Activated T-helper 1 cell treated with anti-CD3 and anti-CD28 coated beads, Interleukin-2, amount 50 U/mL, for 16 hours (primary cell): ENCODE measurements at places on chromosomes 4 and X.

GRCh38 chr4:82053396-82053795 is 320.4 kb downstream of the HNRNPD start:
- no peak for DNase-seq

DNA sequence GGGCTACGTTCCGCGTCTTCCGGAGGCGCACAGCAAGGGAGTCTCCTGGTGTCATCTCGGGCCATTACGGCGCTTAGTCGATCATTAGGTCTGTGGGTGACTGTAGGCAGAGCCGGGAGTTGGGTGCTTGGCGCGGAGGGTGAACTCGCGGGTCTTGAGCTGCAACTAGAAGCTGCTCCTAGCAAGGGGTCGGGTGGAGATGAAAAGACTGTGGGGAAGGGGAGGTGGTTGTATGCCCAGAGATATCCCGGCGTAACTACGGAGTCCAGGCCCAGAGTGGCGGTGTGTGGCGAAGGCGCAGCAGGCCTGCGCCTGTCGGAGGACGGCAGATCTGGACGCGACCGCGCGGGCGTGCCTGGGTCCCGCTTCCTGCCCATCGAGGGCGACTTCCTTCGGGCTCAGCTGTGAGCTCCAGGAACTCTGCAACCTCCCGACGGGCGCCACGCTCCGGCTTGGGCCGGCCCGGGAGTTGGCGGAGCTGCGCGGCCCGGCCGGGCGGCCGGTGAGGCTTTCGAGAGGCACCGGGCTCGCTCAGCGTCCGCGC is 2.7 kb upstream of the NKX3-2 start:
- no peak for DNase-seq

DNA sequence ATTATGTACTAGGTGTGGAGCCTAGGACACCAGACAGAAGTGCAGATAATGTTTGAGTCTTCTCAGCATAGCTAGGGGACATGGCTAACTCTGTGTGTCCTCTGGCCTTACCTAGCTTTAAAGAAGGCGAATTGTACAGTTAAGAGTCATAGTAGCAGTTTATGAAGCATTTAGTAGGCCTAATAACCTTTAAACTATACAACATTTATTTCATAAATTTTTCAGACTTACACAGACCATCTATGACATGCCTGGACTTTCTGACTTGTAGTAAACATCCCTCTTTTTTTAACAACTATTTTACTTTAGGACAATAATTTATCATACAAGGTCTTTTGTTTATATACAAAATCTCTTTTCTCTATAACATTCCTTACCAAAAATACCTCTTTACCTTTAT is 37.4 kb downstream of the ETNPPL start:
- DNase-seq: no peak

- no peak for DNase-seq
Measured at GRCh38 chr4:141356321-141356962, 135.7 kb downstream of the ZNF330 start.

DNA sequence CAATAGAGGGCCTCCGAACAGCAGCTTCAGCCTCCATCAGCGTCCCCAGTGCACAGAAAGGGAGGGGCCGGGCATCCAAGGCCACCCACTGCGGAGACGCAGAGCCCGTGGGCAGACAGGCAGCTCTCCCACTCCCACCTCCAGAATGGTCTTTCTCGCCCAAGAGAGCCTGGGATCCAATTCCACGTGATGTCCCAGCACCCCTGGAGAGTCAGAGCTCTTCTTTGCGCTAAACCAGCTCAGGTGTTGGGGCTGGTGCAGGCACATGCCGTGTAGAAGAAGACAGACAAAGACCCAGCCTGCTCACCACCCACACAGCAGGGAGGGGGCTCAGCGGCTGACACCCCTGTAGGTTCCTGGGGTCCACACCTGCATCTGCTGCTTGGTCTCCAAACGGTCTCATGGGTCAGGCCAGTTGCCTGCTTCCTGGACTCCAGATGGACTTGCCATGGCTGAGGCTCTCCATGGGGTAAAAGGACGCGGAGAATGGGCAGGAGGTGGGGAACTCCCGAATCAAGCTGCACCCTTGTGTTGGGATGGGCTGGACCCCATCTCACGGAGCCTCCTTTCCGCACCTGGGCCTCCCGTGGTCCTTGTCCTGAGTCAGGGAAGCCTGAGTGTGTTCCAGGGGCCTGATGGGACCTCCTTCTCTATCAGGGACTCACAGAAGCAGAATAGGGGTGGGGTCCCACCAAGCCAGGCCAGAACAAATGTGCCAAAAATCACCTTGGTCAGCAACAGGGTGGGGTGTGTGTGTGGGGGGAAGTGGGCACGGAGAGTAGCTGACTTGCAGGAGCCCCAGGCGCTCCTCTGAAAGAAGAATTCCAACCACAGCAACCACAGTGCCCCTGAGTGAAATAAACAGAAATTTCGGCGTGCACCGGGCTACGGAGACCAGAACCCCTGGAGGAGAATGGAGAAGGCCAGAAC is 11.6 kb upstream of the ASMTL start:
- DNase-seq: no peak

DNA sequence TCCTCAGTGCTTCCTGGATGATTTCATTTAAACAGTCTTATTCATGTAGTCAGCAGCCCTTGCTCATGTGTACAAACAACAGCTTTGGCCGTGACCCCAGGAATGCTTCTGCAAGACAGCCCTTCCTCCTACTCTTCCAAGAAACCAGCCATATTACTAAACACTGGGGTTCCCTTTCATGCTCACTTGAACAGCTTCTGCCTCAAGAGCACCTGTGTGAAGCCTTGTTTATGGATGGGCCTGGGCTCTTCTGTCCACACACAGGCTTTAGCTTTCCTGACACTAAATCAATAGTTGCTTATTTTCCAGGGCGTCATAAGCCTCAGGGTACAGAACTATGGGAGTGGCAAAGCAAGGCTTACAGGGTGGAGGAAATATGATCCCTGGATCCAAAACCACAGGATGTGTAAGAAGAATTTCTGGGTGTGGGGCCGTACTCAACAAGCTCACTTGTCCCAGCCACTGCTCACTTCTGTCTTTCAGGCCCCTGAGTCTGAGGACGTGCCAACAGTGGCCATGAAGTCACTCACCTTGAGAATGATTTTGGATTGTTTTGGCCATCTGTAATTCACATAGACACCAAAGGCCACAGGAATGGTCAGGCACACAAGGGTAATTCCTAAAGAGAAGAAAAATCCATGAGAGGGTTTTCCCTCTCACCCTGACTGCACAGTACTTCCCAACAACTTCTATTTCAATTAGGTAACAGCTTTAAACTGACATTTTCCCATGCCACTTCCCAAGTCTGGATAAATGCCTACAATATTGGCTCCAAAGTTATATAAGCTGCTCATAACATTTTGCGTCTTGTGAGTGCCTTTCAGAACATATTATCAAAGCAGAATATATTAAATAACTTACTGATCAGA is 17.7 kb downstream of the SLC10A6 start:
- DNase-seq: no peak

DNA sequence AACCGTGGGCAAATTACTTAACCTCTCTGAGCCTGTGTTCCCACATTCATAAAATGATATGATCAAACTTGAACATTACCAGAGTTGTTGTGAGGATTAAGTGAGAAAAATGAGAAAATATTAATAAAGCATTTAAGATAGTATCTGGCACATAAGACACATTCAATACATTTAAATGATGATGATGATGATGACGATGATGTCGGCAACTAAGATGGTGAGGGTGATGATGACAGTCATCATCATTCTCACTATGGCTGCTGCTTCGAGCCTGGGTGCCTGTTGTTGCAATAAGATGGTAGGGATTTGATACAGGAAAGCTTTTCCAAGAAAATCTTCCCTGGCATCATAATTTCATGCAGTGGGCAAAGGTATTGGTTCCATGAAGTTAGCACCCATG is 11.1 kb downstream of the TMEM164 start:
- no peak for DNase-seq

DNA sequence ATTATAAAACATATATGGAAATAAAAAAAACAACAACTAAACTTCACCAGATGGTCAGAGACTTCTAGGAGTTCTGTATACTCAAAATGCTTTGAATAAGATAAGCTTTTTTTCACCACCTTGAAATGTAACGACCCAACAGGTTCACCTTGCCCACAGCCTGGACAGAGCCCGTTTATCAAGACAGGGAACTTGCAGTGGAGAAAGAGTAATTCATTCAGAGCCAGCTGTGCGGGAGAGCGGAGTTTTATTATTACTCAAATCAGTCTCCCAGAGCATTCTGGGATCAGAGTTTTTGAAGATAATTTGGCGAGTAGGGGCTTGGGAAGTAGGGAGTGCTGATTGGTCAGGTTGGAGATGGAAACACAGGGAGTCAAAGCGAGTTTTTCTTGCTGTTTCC is 38.5 kb downstream of the AGA start:
- DNase-seq: no peak

DNA sequence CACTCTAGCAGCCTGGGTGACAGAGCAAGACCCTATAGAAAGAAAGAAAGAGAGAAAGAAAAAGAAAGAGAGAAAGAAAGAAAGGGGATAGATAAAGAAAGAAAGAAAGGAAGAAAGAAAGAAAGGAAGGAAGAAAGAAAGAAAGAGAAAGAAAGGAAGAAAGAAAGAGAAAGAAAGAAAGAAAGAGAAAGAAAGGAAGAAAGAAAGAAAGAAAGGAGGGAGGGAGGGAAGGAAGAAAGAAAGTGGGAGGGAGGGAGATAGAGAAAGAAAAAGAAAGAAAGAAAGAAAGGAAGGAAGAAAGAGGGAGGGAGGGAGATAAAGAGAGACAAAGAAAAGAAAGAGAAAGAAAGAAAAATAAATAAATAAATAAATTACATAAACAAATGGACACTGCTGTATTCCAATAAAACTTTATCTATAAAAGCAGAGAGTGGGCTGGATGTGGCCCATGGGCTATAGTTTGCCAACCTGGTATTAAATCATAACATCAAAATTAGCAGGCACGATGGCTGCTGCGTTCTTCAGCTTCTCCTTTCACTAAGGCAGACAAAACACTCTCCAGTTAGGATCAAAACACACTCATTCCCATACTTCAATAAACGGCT is 165.0 kb downstream of the ZNF674 start:
- no peak for DNase-seq

GRCh38 chr4:184417802-184418511 is 56.4 kb downstream of the IRF2 start:
- DNase-seq: no peak

- DNase-seq: no peak
Measured at GRCh38 chr4:103998756-103999155, 279.0 kb upstream of the TACR3 start.

- DNase-seq: no peak
Measured at GRCh38 chr4:18042754-18043153, 21.2 kb upstream of the LCORL start.

GRCh38 chr4:140249351-140249750 is 95.4 kb upstream of the MAML3 start:
- DNase-seq: no peak

- no peak for DNase-seq
Measured at GRCh38 chrX:141811438-141811837, 26.7 kb upstream of the MAGEC3 start.

GRCh38 chr4:20432088-20432487 is 180.4 kb downstream of the SLIT2 start:
- no peak for DNase-seq

DNA sequence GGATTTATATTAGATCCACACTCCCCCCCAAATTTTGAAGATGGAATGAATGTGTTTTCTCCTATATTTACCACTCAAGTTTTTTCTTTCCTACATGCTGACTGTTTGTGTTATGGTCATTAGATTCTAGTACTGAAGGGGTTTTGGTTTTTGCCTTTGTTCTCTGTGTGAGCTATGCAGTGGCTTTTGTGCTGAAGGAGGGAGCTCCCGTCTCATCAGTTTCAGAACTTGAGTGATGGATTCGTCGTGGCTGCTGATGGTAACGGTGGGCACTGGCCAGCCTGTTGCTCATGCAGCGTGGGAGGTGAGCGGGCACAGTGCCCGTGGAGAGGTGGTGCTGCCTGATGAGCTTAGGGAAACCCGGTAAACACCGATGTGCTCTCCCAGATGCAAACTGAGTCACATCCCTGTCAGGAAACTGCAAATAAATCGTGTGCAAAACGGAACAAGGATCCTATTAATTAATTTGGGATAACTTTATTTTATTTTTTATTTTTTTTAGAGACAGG is 101.5 kb downstream of the SORBS2 start:
- no peak for DNase-seq

DNA sequence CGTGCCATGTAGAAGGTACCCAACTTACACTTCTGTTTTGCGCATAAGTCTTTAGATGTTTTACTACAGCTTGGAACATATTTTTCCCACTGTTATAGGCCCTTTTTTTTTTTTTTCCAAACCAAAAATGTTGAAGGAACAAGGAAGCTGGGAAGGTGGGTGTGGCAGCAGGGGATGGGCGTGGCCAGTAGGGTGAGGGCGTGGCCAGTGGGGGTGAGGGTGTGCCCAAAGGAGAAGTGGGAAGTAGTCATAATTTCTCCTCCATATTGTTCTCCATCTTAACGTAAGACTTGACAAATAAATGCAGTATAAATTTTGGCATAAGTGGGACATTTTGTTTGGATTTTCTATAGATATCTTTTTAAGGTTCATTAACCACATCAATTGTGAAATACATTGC is 30.4 kb downstream of the CLDN22 start:
- no peak for DNase-seq
